ENCODE measurements at places on chromosomes 7 and 10.

GRCh38 chr10:49294731-49295130 lies 4.2 kb upstream of the C10orf71 start:
- DNase-seq = no peak

GRCh38 chr7:23544913-23545354 lies 13.2 kb upstream of the TRA2A start:
- no peak for DNase-seq

- no peak for DNase-seq
Measured at GRCh38 chr7:126792521-126792920, 460.2 kb downstream of the GRM8 start.

DNA sequence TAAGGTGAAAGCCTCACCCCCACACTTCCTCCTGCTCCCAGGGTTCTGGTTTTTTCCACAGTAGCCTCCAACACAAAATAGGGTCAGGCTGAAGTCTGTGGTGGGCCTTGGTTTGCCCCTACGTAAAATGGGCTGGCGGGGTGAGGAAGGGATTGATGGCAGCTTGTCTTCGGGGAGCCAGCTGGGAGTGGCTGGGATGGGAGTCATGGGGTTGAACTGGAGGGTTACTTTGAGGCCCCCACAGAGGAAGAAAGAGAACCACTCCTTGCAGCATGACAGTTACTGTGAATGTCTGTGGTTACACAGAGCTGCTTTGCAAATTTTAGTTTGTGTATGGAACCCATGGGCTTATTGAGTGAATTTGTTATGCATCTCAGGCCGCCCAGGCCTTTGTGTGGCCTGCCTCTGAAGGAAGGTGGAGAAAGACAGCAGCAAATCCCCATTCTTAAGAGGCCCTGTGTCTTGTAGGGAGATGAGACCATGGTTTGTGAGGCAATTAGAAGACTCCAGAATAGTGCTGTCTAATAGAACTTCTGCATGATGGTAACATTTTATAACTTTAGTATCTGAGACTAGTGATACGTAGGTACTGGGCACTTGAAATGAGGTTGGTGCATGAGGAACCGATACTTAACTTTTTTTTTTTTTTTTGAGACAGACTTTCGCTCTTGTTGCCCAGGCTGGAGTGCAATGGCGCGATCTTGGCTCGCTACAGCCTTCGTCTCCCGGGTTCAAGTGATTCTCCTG lies 8.1 kb downstream of the TRIM8 start:
- no peak for DNase-seq

DNA sequence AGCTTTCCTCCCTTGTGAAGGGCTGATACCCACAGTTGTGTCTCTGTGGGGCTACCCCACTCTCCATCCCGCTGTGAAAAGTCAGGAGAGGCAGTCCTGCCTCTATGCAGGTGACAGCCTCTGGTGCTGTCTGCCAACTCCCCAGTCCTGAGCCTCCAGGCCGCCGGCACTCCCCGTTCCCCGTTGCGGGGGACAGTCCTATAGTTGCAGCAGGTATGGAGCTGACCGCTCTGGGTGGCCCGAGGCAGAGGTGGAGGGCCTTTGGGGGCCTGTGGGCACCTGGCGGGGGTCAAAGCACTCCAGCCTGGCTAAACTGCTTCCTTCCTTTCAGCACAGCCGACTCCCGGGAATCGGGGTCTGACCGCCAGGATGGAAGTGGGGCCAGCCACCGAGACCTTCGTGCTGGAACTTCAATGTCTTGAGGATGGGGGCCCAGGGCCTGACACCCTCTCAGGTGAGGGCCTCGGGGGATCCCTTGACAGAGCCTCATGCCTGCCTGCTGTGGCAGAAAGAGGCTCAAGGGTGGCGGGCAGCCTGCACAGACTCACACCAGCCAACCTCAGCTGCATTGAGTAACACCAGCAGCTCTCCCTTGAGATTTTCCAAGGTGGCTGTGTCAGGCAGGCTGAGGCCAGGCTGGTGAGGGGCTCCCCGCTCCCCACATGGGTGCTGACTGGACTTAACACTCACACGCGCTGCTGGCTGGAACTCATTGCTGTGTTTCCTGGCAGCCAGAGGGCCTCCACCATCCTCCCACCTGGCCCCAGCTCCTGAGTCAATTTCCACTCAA lies 1.6 kb downstream of the ZNF853 start:
- no peak for DNase-seq

- DNase-seq = no peak
Measured at GRCh38 chr7:117362294-117362888, 39.5 kb upstream of the WNT2 start.

DNA sequence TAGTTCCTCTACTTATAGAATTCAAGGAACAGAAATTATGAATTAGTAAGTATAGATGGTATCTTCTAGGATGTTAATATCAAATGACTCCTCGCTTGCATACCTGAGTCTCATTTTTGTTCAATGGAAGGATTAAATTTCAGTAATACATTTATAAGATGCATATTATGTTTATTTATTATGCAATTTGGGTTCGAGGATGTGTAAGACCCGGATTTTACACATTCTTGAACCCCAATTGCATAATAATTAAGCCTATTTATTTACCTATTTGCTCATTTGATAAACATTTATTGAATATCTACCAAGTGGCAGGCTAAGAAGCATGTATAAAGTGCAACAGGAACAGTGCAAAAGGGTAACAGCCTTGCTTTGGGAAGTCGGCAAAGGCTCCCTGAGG lies 52.6 kb downstream of the ICA1 start:
- DNase-seq = no peak

- no peak for DNase-seq
Measured at GRCh38 chr7:150860978-150861295, 8.6 kb downstream of the AOC1 start.

DNA sequence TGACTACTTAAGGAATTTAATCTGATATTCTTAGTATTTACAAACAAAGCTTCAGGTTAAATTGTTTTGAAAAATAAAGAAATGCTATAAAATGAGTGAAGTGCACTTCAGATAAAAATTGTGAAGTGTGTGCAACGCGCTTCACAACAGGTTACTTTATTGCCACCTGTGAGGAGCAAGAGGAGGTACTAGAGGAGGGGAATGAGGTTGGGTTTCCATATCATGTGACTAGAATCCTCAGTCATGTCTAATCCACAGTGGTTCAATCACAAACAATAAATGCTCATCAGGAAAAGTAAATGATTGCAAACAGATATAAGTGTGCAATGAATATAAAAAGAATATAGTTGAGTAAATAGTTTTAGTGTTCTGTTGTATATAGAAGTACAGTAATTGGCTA lies 34.5 kb upstream of the CD36 start:
- no peak for DNase-seq

DNA sequence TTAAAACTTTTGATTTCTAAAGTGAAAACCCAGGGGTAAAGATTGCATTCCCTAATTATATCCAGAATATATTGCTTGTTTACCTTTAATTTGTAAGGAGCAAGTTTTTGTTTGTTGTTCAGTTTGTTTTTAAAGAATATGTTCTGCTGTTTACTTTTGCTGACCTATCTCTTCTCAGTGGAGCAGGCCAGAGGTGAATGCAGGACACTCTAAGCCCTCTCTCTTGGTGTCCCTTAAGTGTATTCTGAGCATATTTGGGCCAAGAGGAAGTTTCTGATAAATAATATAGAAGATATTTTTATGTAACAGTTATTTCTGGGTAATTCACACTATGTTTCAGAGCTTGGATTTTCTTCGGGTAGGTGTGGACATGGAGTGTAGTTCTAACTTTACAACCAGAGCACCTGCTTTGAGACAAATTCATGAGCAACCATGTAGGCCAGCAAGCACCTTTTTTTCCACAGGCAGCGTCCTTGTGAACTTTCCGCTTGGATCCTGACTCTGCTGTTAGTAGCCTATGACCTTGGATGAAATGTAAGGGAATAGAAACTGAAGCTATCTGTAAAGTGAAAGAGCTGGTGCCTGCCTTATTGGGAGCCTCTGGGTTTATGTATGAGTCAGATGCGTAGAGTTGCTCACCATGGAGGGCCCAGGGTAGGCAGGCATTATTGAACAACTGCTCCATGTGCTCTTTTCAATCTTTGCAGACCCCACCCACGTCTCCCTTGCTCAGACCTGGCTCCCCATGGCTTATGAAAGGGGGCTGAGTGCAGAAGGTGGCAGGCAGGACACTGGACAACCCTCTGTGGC lies 16.1 kb downstream of the OGDH start:
- DNase-seq = no peak

- DNase-seq = no peak
Measured at GRCh38 chr10:23069019-23069815, 26.2 kb upstream of the MSRB2 start.

DNA sequence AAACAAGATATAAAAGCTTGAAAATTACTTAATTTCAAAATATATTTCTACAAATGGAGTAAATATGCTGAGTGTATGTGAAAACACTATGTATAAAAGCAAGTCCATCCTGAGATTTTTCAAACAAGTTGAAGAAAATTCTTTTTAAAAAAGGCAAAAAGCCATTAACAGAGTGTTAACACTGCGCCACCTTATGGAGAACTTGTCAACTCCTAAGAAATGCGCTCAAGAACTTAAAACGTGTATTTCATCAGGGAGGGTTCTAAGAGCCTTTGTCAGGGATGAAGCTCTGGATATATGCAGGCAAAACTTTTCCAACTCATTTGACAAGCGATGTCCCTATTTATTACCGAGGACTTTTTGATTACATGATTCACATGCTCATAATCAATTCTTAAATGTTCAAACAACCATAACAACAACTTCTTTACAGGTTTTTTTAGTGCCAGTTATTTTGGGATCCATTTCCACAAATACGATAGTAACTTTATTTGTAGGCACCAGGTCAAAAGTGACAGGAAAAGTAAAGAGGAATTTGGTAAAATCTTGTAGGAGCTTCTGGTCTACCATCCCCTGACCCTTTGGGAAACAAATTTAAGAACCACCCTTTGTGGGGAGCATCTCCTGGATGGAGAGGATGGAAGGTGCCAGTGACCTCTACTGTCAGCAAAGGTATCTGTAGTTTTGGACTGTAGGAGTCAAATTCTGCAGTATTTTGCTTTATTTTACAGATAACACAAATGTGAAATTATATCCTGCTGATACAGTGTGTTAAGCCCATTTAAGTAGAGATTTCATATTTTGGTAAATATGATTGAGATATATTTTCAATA lies 23.2 kb downstream of the CALCR start:
- DNase-seq = no peak

GRCh38 chr10:58963723-58964124 lies 212.7 kb upstream of the PHYHIPL start:
- no peak for DNase-seq

DNA sequence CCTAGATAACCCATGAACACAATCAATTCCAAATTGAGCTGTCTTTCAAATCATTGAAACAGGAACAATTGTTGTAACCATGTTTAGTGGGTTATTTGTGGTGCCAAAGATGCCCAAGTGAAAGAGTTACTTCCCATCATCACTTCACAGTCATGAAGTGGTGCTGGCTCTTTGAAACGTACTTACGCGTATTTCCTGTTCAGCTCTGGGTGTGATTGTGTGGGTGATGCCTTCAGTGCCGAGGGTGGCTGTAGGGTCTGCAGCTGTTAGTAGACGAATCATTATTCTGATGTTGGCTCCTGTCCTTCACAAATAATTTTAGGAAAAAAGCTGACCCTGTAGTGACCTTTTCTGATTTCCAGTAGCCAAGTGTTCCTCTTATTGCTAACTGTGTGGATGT lies 323.1 kb upstream of the KIAA1217 start:
- no peak for DNase-seq

GRCh38 chr10:121411004-121411403 lies 187.2 kb downstream of the FGFR2 start:
- DNase-seq = no peak

DNA sequence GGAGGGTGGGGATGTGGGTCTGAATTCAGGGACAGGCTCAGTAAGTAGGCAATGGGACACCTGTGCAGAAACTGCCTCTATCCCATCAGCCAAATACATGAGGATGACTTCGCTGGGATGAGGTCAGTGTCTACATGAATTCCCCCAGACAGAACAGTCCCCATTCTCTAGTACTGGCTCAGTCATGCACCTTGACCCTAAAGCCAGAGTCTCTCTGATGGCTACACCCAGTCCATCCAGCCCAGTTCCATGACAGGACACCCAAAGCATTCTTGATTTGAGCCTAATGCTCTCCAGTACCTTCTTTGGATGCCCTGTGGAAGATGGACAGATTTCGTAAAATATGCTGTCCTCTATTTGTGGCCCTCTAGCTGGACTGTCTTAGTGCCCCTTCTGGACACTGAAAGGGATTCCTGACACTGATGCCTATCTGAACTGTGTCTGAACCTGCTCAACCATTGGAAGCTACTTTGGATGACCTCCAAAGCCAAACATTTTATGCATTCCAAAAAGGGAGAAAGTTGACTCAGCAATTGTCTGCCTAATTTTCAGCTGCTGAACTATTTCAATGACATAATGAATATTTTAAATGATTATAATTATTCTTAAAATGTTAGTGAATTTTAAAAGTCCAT lies 14.6 kb downstream of the SFRP4 start:
- no peak for DNase-seq

GRCh38 chr7:2163600-2164555 lies 68.9 kb downstream of the MAD1L1 start:
- no peak for DNase-seq

DNA sequence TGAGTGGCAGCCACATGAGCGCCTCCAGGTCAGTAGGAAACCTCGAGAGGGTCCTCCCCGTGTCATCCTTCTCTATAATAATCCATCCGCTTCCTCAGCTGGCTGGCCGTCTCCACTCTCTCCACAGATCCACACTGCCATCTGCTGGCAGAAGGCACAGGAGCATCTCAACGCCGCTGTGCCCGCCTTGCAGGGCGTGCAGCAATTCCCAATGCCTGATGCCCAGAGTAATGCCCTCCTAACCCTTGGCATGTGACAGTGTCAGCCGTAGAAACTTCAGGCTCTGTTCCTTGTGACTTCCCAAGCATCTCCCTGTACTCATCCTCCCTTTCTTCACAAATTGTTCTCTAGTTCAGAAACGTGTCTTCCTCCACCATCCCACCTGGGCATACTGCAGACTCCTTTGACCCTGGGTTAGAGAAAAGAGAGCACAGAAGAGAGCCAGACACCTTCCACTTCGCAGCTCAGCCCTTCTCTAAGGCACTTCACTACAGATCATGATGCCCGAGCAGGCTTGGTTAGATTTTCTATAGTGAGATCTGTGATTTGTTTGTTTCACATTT lies 70.8 kb downstream of the XPNPEP1 start:
- peak; percentile 68 for DNase-seq

DNA sequence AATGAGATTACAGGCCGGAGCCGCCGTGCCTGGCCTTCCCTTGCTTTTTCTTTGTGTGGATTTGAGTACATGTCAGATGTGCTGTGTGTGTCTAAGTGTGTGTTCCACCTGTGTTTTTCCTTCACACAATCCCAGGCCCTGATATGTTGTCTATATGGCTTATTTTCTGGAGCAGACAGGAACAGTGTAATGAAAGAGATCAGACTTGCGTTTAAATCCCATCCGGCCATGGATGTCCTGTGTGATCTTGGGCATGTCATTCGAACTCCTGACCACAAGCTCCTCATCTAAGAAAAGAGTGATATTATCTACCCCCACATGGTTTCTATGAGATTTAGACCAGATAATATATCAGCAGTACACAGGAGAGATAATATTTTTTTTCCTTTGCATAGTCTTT lies 37.2 kb downstream of the APBB1IP start:
- no peak for DNase-seq

GRCh38 chr10:3072641-3073360 lies 5.5 kb downstream of the PFKP start:
- DNase-seq = no peak
